GOT3 (cell line): ENCODE measurements at places on chromosomes 3 and 15.

DNA sequence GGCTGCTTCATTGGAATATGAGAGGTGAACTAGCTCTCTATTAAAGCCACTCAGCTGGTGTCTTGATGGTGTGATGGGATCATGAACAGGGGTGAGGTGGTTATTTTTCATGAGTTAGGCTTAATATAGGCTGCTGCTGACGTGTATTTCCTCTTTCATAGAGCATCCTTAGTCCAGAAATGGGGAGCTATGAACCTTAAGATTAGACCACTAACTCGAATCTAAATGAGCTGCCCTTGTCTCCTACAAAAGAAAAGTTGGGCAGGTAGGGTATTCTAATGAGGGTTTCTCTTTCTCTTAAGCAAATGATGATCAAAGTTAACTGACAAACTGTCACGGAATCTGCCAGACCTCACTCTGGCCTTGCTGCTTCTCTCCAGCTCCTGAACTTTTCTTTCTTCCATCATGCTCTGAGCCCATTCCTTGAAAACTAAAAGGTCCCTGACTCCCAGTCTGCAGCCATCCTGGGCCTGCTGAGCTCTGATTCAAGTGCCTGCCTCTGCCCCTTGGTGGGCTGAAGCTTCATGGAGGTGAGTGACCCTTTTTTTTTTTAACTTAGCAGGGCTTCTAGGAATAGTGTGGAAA lies at the start of gene TRIM69:
Gene TRIM69 (plus strand): TSS at position 348 of the 585 bp plus-strand sequence. CDS start 177 bp downstream, at position 525.
- no peak for DNase-seq

DNA sequence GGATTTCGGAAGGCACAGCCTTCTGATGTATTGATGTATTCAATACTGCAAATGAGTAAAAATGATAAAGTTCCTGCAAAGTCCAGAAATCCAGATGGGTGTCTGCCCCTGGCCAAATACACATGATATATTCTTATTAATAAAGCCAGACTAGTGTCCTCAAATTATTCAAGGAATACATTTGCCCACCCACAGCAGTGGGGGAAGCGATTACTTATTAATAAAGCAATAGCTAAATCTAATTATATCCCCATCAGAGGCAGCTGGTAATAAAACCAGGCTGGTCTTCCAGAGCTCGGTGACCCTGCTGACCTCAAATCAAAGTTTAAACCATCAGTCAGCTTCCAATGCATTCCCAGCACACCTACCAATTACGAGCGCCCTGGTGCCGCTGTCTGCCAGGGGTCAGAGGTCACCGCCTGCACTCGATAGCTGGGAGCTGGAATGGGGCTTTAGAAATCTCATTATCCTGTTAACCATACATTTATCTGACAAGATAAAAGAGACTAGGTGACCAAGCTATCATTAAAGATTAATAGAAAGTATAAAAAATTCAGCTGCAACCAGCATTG lies 330.3 kb downstream of the UACA start:
- no peak for DNase-seq

DNA sequence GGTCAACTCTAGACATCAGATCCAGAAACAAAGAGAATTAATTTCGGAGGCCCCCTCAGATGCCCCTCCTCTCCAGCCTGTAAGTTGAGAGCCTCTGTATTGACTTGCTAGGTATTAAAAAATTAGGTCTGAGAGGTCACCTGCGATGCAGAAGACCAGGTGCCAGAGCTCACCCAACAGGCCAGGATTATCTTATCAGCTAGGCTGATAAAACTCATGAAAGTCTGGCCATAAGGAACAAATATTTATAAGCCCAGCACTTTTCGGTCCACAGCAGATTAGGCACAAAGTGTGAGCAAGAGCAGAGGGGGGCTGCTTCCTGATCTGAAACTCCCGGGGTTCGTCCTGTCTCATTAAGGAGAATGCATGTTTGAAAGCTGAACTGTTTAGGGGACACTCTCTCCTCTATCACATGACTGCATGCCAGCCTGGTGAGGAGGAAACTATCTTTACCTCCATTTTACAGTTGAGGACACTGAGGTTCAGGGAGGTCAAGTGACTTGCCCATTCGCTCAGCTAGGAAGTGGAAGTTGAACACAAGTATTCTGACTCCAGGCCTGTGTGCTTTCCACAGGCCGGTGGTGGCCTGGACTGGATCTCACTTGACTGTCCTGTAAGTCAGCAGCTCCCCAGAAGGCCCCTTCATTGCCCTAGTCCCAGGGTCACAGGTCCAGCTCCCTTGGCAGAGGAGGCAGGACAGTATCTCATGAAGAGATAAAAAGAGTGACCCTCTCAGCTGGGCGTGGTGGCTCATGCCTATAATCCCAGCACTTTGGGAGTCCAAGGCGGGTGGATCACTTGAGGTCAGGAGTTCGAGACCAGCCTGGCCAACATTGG lies 39.6 kb upstream of the MAGEF1 start:
- no peak for DNase-seq

- DNase-seq: no peak
Observed at GRCh38 chr15:23372284-23372683, 17.7 kb downstream of the GOLGA8S start.

DNA sequence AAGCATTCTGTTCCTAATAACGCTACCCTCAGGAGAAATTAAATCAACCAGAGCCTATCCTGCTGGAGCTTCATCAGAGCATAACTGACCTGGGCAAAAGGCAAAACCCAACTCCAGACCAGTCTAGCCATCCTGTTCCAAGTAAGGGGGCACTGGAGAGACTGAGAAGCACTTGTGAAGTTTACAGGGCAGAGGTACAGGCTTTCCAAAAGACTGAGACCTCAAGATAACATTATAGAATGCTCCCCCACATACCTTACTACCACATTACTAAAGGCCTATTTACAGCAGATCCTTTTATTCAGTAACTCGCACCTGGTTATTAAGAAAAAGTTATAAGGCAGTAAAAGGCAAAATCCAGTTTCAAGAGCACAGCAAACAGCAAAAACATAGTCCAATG lies 35.5 kb downstream of the RFX7 start:
- DNase-seq: no peak

DNA sequence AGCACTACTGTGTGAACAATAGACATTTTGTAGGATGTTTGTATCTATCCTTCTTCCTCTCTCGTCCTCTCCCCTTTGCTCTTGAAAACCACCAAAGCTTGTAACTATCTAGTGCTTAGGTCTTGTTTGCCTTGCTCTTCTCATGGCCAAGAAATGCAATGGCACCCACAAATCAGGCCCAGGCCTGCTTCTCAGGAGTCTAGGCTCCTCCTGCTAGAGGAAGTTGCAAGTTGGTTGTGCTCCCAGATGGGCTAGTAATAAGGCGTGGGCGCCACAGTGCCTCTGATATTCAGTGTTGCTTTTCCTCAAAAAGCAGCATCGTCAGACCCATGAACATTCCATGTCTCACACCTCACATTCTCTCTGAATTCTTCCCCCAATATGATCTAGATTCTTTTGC lies 28.7 kb downstream of the ZNF385D start:
- DNase-seq: no peak

- no peak for DNase-seq
Observed at GRCh38 chr15:85027033-85027380, 45.4 kb downstream of the PDE8A start.

- DNase-seq: no peak
Observed at GRCh38 chr3:126340596-126340942, 16.6 kb downstream of the KLF15 start.

GRCh38 chr15:31236184-31237042 lies 90.2 kb upstream of the KLF13 start:
- DNase-seq: peak; percentile 54
